Naive thymus-derived CD8-positive, alpha-beta T cell (primary cell): ENCODE measurements at places on chromosomes 5 and 9.
A peak's percentile ranks its signal among the peaks of the same experiment; 100 is the strongest.

DNA sequence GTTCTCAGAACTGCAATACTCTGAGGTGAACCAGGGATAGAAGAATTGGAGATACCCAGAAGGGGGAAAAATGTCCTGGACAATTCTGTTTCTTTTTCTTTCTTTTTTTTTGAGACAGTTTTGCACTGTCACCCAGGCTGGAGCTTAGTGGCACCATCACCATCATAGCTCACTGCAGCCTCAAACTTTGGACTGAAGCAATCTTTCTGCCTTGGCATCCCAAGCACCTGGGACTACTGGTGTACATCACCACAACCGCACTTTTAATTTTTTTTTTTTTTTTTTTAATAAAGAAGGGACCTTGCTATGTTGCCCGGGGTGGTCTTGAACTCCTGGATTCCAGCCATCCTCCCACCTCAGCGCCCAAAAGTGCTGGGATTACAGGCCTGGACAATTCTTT lies 1.9 kb downstream of the EMB start:
- DNase-seq: no peak

- DNase-seq: no peak
Observed at GRCh38 chr5:93831449-93831848, 90.0 kb upstream of the POU5F2 start.

- DNase-seq: no peak
Observed at GRCh38 chr5:12413585-12413984, 509.3 kb upstream of the CTNND2 start.

DNA sequence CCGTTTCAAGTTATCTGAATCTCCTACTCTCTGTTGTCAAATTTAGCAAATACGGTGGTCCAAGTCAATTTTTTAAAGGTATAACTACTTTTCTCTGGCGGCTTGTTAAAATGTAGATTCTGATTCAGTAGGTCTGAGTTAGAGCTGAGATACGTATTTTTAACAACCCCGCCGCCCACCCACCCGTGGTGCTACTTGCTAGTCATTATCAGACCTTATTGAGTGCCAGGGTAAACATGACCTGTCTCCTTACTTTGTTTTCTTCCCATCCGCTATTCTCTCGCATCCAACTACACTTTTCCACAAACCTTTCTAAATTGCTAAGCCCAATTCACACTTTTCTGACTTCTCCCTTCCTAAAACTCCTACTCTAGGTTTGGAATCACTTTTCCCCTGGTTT lies 694 bp upstream of the PLAA start:
- DNase-seq: no peak

GRCh38 chr9:127588740-127589506 lies 23.2 kb upstream of the STXBP1 start:
- DNase-seq: no peak

- no peak for DNase-seq
Observed at GRCh38 chr9:94085062-94085639, 887 bp downstream of the PTPDC1 start.

DNA sequence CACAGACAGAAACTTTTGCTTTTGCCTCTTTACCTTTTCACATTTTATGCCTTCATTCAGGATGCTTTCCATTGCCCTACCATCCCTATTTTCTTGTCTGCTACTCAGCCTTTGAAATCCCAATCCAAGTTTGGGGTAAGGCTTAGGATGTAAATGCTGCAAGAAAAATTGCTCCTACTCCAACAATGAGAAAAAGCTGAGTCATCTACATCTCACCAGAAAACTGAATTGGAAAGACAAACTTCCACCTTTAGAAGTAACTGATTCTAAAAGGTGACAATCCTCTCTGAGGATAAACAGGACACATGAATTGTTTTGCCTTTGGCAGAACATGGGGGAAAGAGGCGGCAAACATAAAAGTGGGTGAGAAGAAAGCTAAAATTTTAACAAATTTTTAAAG lies 295.6 kb downstream of the NR2F1-AS1 start:
- no peak for DNase-seq

DNA sequence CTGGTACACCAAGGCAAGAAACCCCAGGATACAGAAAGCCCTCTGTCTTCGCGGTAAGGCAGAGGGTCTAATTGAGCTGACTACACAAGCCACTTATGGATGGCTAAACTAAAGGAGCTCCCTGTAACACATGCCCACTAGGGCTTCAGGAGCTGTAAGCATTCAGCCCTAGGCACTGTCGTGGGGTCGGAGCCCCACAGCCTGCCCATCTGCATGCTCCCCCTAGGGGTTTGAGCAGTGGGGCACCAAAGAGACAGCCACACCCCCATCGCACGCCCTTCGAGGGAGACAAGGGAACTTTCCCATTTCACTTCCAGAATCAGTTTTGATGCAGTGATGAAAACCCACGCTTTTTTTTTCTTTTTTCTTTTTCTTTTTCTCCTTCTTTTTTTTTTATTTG lies 11.0 kb upstream of the MTMR12 start:
- no peak for DNase-seq

DNA sequence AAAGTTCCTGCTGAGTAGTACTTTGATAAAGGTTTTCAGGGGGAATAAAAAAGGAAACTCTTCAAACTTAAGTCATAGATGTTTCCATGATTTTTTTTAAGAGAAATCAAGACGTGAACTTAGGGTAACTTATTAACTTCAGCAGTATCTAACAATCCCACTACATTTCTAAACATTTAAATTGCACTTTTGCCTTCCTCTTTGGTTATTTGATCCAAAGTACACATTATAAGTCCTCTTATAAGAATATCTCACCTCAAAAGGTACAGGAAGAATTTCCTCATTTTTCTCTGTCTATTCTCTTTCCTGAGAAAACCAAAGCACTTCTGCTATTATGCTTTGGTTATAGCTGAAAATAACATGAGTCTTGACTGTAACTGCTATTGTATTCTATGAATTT lies 7.9 kb downstream of the PTPRD start:
- DNase-seq: no peak

GRCh38 chr9:121268851-121269641 lies 1.1 kb downstream of the GSN start:
- DNase-seq: peak; percentile 4

- DNase-seq: peak; percentile 65
Observed at GRCh38 chr9:91036826-91037510, 235.3 kb downstream of the SYK start.

GRCh38 chr5:148437249-148437648 lies 53.5 kb downstream of the FBXO38 start:
- no peak for DNase-seq

GRCh38 chr9:131349881-131350563 lies 43.9 kb upstream of the PRRC2B start:
- DNase-seq: peak; percentile 84

DNA sequence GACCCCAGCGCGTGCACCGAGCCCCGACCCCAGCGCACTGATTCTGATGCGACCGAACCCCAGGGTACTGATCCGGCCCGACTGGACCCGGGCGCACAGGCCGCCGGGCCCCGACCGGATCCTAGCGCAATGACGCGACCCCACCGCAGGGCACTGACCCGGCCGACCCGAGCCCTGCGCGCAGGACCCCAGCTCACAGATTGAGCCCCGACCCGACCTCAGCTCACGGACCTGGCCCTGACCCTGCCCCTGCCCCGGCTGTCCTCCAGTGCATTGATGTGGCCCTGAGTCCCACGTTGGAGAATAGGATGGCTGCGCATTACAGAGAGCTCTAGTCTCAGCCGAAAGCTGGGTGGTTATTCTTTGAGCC lies 438 bp downstream of the TRIP13 start:
- DNase-seq: no peak

DNA sequence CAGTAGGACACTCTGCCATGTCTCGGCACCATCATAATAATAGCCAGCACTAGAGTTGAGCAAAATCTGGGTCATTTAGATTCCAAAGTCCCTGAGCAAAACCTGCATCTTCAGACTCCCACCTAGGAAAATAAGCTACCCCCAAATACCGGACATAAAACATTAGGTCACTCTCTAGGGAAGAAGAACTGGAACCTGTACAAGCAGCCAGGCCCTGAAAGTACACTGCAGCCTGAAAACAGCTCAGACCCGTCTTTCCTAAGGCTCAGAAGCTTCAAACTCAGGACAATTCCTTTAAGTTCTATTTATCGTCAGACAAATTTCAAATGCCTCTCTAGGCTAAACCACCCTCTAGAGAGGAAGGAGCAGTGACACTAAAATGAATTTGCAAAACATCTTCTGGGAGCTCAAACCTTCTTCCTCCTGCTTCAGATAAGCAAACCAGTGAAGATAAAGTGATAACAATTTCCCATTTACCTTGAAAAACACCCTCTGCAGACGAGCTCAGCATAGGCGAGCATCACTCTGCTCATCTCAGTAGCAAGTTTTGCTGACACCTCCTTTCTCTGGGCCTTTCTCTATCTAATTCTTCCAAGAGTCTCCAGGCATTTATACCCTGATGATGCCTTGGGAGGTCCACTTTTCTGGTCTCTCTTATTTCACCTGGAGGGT lies 34.0 kb downstream of the ADAM19 start:
- no peak for DNase-seq

GRCh38 chr9:3330792-3331420 lies 194.9 kb downstream of the RFX3 start:
- DNase-seq: no peak

GRCh38 chr5:125325488-125326149 lies 579.2 kb upstream of the ZNF608 start:
- DNase-seq: no peak

DNA sequence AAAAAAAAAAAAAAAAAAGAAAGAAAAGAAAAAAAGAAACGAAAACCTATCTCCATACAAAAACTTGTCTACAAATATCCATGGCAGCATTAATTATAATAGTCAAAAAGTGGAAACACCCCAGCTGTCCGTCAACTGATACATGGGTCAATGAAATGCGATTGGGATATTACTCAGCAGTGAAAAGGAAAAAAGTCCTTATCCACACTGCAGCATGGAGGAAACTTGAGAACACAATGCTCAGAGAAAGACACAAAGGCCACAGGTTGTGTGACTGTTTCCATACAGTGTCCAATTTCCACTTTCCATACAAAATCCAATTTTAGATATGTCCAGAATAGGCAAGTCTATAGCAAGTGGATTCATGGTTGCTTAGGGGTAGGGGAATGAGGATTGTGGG lies 24.3 kb upstream of the NCS1 start:
- DNase-seq: no peak

- DNase-seq: no peak
Observed at GRCh38 chr9:94472806-94473360, 82.0 kb upstream of the PCAT7 start.

DNA sequence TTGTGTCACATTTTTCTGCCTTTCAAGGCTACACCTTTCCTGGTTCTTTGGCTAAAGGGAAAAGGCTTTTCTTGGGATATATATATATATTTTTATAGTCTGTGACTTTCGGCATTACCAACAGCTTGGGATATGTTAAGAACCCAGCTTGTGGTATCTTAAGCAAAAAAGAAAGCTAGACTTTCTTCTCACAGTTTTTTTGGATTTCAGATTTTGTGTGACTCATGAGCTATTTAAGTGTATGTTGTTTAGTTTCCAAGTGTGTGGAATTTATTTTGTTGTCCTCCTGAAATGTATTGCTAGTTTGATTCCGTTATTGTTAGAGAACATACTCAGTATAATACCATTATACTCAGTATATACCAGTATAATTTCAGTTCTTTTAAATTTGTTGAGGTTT lies 64.8 kb downstream of the ERCC6L2 start:
- no peak for DNase-seq

- DNase-seq: no peak
Observed at GRCh38 chr9:94981723-94982090, 255.2 kb downstream of the AOPEP start.

DNA sequence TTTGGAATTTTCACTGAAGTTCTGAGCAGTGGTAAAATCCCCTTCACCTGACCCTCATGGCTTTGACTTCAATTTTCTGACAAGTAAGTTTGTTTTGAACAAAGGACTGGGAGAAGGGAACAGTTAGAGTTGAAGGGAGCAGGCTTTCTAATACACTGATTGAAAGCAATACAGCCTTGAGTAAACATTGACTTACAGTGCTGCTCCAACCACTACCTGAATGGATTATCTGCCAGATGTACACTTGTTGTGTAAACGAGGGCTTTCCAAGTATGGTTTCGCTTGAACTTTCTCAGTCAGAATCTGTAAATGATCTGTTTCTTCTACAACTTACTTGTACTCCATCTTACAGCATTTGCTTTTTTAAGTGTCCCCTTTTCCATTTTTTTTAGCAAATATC lies 1414.9 kb upstream of the NUDT12 start:
- no peak for DNase-seq

DNA sequence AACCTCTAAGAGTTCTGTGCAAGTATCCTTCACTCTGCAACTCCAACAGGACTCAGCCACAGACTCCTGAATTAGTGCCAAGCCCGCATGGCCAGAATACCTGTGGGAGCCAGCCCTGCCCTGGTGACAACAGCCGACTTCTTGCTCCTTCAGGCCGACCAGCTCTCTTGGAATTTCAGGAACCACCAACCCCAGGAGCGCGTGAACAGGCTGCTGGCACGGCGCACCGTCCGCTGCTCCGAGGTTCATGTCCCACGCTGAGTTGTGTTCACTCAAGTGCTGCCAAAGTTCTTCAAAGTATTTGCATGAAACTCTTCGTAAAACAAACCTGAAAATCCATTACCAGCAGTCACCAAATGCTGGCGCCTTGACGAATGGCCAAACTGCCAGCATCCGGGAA lies 232.8 kb downstream of the NR2F1-AS1 start:
- DNase-seq: no peak

GRCh38 chr9:88814577-88814976 lies 176.7 kb upstream of the S1PR3 start:
- DNase-seq: no peak

DNA sequence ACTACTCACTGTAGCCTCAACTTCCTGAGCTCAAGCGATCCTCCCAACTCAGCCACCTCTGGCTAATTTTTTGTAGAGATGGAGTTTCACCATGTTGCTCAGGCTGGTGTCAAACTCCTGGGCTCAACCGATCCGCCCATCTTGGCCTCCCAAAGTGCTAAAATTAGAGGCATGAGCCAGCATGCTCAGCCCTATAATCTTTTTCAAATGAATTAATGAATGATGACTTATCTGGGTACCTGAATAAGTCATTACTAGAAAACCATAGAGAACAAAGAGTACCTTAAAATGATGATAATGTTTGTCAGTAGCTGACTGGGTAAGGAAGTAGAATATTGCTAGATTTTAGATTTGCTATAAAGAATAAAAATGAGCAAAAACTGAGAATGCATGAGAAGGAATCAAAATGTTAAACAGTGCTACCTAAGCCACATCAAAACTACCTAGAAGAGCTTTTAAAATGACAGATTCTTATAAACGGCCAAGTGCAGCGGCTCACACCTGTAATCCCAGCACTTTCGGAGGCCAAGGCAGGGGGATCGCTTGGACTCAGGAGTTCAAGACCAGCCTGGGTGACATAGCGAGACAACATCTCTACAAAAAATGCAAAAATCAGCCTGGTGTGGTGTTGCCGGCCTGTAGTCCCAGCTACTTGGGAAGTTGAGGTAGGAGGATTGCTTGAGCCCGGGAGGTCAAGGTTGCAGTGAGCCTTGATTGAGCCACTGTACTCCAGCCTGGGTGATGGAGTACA lies 13.6 kb downstream of the FNBP1 start:
- no peak for DNase-seq
